ENCODE measurements at places on chromosomes 13 and 19.

GRCh38 chr19:18716857-18717256 lies 33.4 kb downstream of the CRTC1 start:
- no peak for DNase-seq

- no peak for DNase-seq
Observed at GRCh38 chr19:51916167-51916566, 11.1 kb upstream of the ZNF613 start.

DNA sequence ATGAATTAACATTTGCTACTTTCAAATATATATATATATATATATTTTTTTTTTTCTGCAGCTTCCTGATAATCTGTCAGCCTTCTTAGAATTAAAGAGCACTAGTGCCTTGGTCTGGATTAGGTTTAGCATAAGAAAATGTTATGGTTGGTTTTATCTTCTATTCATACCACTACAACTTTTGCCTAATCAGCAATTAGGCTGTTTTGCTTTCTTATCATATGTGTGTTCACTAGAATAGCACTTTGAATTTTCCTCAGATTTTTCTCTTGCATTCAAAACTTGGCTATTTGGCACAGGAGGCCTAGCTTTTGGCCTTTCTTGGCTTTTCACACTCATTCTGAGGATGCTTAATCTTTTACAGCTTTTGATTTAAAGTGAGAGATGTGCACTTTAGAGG lies 1468.1 kb downstream of the PCDH9 start:
- no peak for DNase-seq

DNA sequence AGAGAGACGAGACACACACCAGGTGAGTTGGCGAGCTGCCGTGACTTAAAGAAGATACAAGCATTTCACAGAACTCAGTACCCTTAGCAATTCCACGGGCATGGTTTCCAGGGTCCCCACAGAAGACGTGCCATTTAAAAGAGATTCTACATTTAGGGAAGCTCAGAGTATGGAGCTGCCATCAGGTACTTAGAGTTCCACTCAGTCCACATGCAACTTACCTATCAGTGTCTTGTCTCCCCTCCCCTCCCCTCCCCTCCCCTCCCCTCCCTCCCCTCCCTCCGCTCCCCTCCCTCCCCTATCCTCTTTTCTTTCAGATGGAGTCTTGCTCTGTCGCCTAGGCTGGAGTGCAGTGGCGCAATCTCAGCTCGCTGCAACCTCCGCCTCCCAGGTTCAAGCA lies 12.2 kb downstream of the ZNF30 start:
- no peak for DNase-seq

- no peak for DNase-seq
Observed at GRCh38 chr13:103883698-103884097, 817.5 kb upstream of the SLC10A2 start.

- no peak for DNase-seq
Observed at GRCh38 chr19:835210-835810, 5.5 kb upstream of the PRTN3 start.

DNA sequence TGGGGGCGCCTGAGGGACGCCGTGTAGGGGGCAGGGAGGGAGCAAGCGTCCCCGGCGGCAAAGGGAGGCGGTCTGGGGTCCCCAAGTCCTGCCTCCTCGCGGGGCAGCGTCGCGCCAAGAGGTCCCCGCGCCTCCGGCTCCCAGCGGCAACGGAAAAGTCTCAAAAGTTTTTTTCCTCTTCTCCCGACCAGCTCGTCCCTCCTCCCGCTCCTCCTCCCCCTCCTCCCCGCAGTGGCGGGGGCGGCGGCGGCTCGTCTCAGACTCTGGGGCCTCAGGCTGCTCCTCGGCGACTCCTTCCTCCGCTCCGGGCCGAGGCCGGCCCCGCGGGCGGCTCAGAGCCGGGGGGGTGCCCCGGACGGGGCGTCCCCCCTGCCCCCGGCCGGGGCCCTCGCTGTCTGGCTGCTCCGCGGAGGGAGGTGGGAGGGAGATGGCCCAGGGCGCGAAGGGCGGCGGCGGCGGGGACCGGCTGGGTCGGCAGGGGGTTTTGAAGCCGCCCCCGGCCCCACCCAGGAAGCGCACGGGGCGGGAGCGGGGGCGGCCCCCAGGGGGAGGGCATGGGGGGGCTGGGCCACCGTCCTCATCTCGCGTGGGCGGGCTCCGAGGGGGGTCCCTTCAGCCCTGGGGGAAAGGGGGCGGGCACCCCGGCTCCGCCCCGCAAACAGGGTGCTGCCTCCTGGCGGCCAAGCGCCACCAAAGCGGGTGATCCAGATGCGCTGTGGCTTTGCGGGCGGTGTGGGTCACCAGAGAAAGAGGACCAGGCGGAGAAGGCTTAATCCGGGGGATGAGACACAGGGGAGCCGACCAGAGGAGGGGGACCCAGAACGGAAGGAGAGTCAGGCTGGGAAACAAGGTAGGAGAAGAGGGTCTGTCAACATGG lies at the start of gene TGFB1:
TSS of gene TGFB1 (minus strand) at position 457 of the 877 bp plus-strand sequence. CDS start 878 bp downstream, outside the sequence.
- DNase-seq = peak; percentile 82

GRCh38 chr13:74464670-74465069 lies 330.5 kb upstream of the KLF12 start:
- DNase-seq = no peak

DNA sequence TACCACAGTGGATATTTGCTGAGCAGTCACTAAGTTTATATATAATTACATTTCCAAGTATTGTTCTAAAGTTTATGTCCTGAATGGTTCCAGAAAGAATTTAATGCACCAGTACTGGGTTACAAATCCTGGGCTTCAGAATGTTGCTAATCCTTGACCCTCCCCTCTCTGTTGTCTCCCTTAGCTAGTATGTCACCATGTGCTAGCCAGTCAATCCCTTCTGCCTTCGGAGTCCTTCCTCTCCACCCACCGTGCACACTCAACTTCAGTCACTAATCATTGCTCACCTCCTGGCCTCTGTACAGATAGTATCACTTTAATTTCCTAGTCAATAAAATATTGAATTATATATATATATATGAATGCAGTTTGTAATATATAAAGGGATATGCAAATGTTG lies 7.5 kb downstream of the FAM124A start:
- no peak for DNase-seq

DNA sequence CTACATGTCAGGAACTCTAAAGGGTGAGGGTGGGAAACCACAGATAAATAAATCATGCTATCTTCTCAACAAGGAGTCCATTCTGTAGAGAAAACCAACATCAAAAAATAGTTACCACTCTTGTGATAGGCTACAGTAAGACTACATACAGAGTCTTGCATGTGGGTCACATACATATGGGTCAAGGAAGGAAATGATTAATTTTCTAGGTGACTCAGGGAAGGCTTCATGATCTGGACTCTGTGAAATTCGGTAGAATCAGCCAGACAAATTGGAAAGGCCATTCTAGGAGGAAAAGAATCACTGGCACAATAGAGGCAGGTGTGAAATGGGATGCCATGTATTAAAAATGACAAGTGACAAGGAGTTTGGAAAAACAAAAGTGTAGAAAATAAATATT lies 638.9 kb downstream of the LIG4 start:
- DNase-seq = no peak

GRCh38 chr19:15417699-15418098 lies 1.1 kb downstream of the AKAP8L start:
- DNase-seq = peak; percentile 7

DNA sequence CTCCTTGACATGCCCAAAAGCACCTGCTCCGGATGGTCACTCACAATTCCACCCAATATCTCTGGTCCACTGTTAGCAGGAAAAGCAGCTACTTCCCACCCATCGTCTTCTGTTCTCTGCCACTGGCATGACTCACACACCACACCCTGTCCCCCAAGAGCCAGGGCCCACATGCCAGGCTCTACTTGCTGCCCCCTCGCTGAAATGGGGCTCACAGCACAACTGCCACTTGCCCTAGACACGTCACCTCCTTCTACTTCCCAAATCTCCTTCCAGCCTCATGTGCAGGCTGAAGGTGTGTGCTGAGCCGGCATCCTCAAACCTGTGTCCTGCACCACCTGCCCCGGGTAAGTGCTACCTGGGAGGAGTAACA lies 65.0 kb downstream of the TBC1D4 start:
- DNase-seq = no peak

- no peak for DNase-seq
Observed at GRCh38 chr13:91630946-91631345, 232.5 kb downstream of the GPC5 start.

- DNase-seq = no peak
Observed at GRCh38 chr19:1911098-1911497, 5.9 kb downstream of the ADAT3 start.

GRCh38 chr19:37654118-37654517 lies 1.1 kb downstream of the ZFP30 start:
- DNase-seq = no peak

DNA sequence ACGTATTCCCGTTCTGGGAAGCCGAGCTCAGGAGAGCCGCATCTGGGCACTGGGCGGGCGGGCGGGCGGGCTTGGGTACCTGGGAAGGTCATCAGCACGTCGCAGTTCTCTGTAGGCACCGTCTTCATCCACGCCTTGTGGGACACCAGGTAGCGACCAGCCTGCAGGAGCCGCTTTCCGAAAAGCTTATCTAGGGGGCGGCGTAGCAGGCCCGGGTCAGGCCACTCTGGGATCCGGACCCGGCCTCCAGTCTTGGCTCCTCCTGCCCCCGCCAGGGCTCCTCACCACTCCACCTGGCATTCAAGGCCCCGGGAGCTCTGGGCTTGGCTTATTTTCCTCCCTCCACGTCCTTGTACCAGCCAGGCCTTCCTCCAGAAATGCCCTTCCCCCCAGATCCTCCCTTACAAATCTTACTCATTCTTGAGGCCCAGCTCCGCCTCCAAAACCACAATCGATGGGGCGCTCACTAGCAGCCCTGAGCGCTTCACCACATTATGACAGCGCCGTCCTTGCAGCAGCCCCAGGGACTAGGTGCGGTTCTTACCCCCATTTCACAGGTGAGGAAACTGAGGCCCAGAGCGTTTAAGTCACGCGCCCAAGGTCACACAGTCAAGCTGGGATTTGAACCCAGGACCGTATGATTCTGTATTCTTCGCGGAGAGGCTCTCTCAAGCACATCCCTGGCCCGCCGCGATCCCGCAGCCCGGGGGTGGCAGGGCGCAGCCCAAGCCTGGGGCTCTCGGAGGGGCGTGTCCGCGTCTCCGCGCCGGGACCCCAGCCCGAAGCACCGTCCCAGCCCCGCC lies 843 bp downstream of the ANO8 start:
- DNase-seq = peak; percentile 89

GRCh38 chr19:47755762-47756626 lies 10.6 kb downstream of the NOP53 start:
- no peak for DNase-seq

DNA sequence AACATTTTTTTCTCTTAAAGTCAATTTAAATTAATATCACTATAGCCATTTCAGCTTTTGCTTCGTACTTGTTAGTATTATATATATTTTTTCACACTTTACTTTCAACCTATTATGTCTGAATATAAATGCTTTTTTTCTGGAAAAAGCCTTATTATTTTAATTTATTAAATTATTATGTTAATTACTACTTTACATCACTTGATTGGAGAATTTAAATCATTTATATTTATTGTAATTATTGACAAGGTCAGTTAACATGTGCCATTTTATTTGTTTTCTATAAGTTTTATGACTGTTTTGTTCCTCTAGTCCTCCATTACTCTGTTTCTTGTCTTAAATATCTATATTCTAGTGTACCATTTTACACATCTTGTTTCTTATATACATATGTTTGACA lies 1333.4 kb upstream of the MIR17HG start:
- DNase-seq = no peak

DNA sequence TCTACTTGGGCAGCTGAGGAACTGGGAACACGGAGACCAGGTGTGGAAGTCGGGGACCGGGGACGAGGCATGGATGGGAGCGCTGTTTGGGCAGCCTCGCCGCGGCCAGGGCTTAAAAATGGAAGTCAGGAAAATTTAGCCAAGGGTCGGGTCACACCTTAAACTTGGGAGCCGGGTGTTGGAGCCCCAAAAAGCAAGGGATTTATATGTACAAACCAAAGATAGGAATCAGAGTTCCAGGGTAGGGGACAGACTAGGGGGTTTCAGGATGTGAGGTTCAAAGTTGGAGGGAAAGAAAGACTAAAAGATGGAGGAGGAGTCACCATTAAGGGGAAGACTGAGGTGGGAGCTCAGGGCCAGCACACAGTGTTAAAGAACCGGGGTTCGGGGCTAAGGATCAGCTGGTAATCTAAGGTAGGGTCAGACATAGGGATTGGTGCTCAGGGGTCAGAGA lies 530 bp downstream of the FOXA3 start:
- no peak for DNase-seq

GRCh38 chr13:87570669-87571068 lies 100.5 kb upstream of the SLITRK5 start:
- DNase-seq = no peak

DNA sequence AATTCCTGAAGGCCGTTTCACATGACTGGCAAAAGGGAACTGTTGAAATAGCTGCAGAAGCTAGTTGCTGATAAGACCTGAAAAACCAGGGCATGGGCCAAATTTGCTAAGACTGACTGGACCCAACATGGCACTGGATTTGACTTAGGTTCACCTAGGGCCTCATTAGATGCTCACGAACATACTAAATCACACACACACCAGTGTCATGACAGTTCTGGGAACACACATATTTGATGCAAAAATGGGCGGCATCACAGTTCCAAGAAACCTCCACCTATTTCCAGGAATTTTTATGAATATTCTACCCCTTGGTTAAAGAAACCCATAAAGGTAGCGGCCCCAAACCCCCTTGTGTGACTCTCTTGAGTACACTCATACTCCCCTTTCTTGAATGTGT lies 99.6 kb upstream of the OBI1 start:
- no peak for DNase-seq

GRCh38 chr19:54325631-54326030 lies 12.7 kb upstream of the LILRA5 start:
- no peak for DNase-seq

GRCh38 chr13:45742985-45743384 lies 40.9 kb downstream of the CBY2 start:
- no peak for DNase-seq

DNA sequence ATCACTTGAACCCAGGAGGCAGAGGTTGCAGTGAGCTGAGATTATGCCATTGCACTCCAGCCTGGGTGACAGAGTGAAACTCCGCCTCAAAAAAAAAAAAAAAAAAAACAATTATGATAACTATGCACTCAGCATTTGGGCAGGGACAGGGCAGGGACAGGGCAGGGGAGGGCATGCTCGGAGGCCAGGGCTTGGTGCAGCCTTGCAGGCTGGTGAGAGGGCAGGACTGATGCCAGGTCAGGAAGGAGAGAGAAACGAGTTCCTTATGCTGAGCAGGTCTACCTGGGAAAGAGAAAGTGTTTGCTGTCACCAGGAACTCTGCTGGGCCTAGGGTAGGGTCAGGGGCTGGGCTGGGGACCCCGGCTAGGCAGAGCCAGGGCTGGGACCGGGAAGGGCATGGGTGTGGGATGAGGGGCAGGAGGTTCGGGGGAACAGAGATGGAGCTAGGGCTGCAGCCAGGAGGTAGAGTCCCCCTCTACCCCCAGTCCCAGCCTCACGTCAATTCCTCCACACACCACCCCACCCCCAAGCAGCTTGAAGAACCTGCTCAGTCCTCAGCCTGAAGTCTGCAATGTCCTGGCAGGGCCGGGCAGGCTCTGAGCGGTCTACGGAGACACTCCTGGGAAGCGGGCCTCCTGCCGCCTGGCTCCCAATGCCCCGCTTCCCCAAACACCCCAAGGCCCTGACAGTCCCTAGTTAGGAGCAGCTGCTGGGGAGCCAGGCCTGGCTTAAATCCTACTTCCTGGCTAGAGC lies 2.8 kb downstream of the FXYD3 start:
- DNase-seq = no peak

GRCh38 chr19:46892252-46893179 lies 31.7 kb downstream of the ARHGAP35 start:
- DNase-seq = no peak
